ENCODE measurements at places on chromosomes 7 and 10. TPM values are rescaled to one million over a fixed set of nuclear protein-coding genes. Genes with fewer than 3 reads are reported as not detected.

Gene RADIL
- total RNA-seq = not detected

- peaks cover 36% of the 10 kb centered on the region for H3K27me3 ChIP-seq
- no peak overlapping the region for H3K4me3 ChIP-seq
- no peaks in the 10 kb centered on the region for H3K36me3 ChIP-seq
- no peak overlapping the region for H3K27ac ChIP-seq
- DNase-seq = no peak
Measured at GRCh38 chr7:50781381-50782293, 1.1 kb downstream of the GRB10 start.

Gene WNT2
- total RNA-seq = not detected

DNA sequence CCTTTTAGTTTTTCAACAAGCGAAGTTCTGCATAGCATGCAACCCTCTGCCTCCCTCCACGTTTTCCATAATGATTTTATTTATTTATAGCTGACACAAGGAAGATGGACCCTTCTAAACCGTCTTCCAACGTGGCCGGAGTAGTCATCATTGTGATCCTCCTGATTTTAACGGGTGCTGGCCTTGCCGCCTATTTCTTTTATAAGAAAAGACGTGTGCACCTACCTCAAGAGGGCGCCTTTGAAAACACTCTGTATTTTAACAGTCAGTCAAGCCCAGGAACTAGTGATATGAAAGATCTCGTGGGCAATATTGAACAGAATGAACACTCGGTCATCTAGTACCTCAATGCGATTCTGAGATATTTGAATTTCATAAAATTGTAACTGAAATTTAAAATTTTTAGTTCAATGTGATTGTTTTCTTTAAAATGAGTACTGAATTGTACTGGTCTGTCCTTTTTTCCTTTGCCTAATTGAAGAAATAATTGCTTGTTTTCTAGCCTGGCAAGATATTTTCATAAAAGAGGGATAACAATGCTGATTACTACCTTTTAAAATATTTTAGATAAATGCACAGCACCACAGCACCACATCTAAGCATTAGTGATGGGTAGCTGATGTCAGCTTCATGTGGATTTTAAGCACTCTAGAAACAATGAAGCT, 41.5 kb upstream of the SLC39A12 start:
- no peaks in the 10 kb centered on the region for H3K4me1 ChIP-seq
- H3K36me3 ChIP-seq = no peaks in the 10 kb centered on the region
- DNase-seq = no peak
- H3K27me3 ChIP-seq = peaks cover 7% of the 10 kb centered on the region
- H3K27ac ChIP-seq = no peak overlapping the region

GRCh38 chr10:93445097-93445960, 36.8 kb downstream of the MYOF start:
- H3K36me3 ChIP-seq = no peaks in the 10 kb centered on the region
- no peaks in the 10 kb centered on the region for H3K27me3 ChIP-seq
- no peak overlapping the region for H3K27ac ChIP-seq

Gene PAPOLB
- total RNA-seq = 0.07 TPM

Gene SLC35G1
- total RNA-seq = 2.1 TPM

Gene DIP2C
- total RNA-seq = 0.49 TPM

Gene EGFR
- not detected for total RNA-seq

- H3K27ac ChIP-seq = peak overlapping the region; percentile 32
- H3K36me3 ChIP-seq = peaks cover 60% of the 10 kb centered on the region
- H3K4me3 ChIP-seq = no peak overlapping the region
- DNase-seq = no peak
- no peaks in the 10 kb centered on the region for H3K27me3 ChIP-seq
Measured at GRCh38 chr7:3008386-3008785, 35.3 kb downstream of the CARD11 start.

GRCh38 chr10:110013630-110014293, 6.0 kb downstream of the ADD3 start:
- H3K4me3 ChIP-seq = peak overlapping the region; percentile 33
- H3K36me3 ChIP-seq = peaks cover 5% of the 10 kb centered on the region
- no peak for DNase-seq
- H3K4me1 ChIP-seq = peaks cover 84% of the 10 kb centered on the region
- peak overlapping the region; percentile 59 for H3K27ac ChIP-seq
- no peaks in the 10 kb centered on the region for H3K27me3 ChIP-seq

Data from activated B cell treated with CpG ODN at 0.5 μM for 24 hours (primary cell).